Activated naive CD8-positive, alpha-beta T cell treated with anti-CD3 and anti-CD28 coated beads, Interleukin-2, amount 10 ng/mL, durations not matched to agents 7 days and 5 days (primary cell): ENCODE measurements at places on chromosomes 12 and 14. TPM values are rescaled to one million over a fixed set of nuclear protein-coding genes. Genes with fewer than 3 reads are reported as not detected.

DNA sequence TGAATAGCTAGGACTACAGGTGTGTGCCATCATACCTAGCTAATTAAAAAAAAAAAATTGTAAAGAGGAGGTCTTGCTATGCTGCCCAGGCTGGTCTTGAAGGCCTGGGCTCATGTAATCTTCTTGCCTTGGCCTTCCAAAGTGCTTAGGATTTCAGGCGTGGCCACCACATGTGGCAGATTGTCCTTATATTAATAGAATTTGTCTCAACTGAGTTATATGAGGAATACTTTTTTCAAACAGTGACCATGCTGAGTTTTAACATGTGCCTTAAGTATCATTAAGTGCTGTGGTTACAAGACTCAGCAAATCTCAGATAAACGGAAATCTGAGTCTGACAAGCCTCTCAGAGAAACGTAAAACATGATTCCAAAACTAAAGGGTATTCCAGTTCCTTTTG lies 83.2 kb upstream of the FERMT2 start:
- DNase-seq, result no peak
- H3K4me1 ChIP-seq, result peaks cover 40% of the 10 kb centered on the region
- no peak overlapping the region for H3K4me3 ChIP-seq
- H3K36me3 ChIP-seq, result peaks cover 55% of the 10 kb centered on the region

DNA sequence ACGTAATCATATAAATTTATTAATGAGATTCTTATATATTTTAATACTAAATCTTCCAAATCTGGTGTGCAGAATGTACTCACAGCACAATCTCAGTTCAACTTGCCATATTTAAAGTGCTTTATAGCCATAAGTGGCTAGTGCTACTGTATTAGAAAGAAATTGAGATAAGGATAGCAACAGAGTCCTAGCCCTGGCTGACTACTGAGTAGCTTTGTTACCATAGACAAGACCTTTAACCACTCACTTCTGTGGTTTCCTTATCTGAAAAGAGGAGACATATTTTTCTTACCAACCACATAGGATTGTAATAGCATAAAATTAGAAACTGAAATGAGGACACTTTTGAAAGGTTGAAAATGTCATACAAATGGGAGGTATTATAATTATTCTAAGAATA lies 2.0 kb upstream of the CHURC1 start:
- H3K4me3 ChIP-seq, result no peak overlapping the region
- DNase-seq, result no peak
- H3K27me3 ChIP-seq, result peaks cover 18% of the 10 kb centered on the region
- H3K27ac ChIP-seq, result no peak overlapping the region

- no peaks in the 10 kb centered on the region for H3K36me3 ChIP-seq
- no peak overlapping the region for H3K4me3 ChIP-seq
- no peak overlapping the region for H3K27ac ChIP-seq
- no peak for DNase-seq
- H3K27me3 ChIP-seq, result no peaks in the 10 kb centered on the region
- H3K4me1 ChIP-seq, result no peaks in the 10 kb centered on the region
Measured at GRCh38 chr12:73585136-73585535, 952.5 kb upstream of the ATXN7L3B start.

DNA sequence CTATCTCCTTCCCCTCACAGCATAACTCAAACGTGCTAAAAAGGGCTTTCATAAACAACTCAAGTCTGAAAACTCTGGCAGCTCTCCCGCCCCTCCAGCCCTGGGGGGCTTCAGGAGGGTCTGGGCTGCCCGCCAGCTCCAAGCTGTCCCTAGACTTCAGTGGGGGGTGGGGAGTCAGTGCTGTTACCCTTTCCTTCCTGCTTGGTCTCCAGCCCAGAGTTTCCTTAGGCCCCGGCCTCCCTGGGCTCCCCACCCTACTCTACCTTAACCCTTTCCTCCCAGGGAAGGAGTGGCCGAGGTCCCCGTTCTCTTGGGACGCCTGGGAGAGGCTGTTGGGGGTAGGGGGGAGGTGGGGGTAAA lies 530 bp upstream of the NYNRIN start:
- peaks cover 46% of the 10 kb centered on the region for H3K27me3 ChIP-seq
- H3K4me1 ChIP-seq, result peaks cover 10% of the 10 kb centered on the region
- H3K4me3 ChIP-seq, result no peak overlapping the region
- no peak for DNase-seq
- H3K36me3 ChIP-seq, result no peaks in the 10 kb centered on the region

GRCh38 chr12:20450591-20451180 lies 82.3 kb downstream of the PDE3A start:
- no peaks in the 10 kb centered on the region for H3K27me3 ChIP-seq
- H3K27ac ChIP-seq, result no peak overlapping the region
- DNase-seq, result no peak
- H3K4me1 ChIP-seq, result no peaks in the 10 kb centered on the region
- H3K4me3 ChIP-seq, result no peak overlapping the region

DNA sequence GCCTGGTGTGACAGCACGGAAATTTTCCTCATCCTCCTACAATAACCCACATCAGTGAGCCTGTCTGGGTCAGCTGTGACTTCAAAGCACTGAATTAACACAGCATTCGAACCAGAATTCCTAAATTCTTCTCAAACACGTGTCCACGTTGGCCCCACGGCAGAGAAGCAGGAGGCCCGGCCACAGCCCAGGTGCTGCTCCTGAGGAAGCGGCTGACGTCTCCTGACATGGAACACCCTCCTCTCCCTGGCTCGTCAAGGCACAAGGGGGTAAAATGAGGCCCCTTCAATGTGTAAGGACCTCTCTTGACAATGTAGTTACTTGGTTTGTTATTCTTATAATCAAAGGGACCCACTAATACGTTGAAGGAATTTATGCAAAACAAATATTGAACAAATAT lies 156.3 kb upstream of the GSC start:
- H3K27ac ChIP-seq, result no peak overlapping the region
- peaks cover 2% of the 10 kb centered on the region for H3K27me3 ChIP-seq
- H3K4me3 ChIP-seq, result no peak overlapping the region
- H3K36me3 ChIP-seq, result no peaks in the 10 kb centered on the region
- peaks cover 3% of the 10 kb centered on the region for H3K4me1 ChIP-seq

- H3K4me3 ChIP-seq, result no peak overlapping the region
- H3K27ac ChIP-seq, result no peak overlapping the region
- peaks cover 26% of the 10 kb centered on the region for H3K36me3 ChIP-seq
- H3K27me3 ChIP-seq, result no peaks in the 10 kb centered on the region
- no peak for DNase-seq
- peaks cover 39% of the 10 kb centered on the region for H3K4me1 ChIP-seq
Measured at GRCh38 chr12:103973909-103974308, 8.2 kb downstream of the TDG start.

DNA sequence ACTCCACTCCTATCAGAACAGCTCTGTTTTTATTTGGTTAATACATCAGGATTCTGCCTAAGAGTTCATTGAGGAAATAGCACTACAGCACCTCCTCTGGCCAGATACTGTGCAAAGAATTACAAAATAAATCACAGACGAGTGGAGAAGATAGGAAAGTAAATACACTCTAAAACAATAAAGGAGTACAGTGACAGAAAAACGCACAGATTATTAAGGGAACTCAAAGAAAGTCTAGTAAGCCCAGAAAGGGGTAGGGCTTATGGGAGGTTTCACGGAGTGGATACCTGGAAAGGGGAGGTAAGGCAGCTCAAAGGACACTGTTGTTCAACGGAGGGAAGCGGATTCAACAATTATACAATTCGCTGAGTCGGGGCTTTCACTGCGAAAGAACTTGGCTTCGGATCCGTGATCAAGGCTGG lies 5.5 kb downstream of the OR10AD1 start:
- H3K27ac ChIP-seq, result peak overlapping the region; percentile 90
- H3K36me3 ChIP-seq, result peaks cover 19% of the 10 kb centered on the region
- no peak for DNase-seq
- peaks cover 16% of the 10 kb centered on the region for H3K27me3 ChIP-seq
- peaks cover 39% of the 10 kb centered on the region for H3K4me1 ChIP-seq
- peak overlapping the region; percentile 89 for H3K4me3 ChIP-seq

GRCh38 chr14:36768638-36769337 lies 107.1 kb downstream of the PAX9 start:
- no peak overlapping the region for H3K27ac ChIP-seq
- no peaks in the 10 kb centered on the region for H3K4me1 ChIP-seq
- no peak for DNase-seq
- no peak overlapping the region for H3K4me3 ChIP-seq

- peak overlapping the region; percentile 91 for H3K4me3 ChIP-seq
- H3K27ac ChIP-seq, result peak overlapping the region; percentile 88
- DNase-seq, result no peak
- peaks cover 28% of the 10 kb centered on the region for H3K4me1 ChIP-seq
Measured at GRCh38 chr14:93185349-93185720, 218 bp downstream of the LYSET start.

DNA sequence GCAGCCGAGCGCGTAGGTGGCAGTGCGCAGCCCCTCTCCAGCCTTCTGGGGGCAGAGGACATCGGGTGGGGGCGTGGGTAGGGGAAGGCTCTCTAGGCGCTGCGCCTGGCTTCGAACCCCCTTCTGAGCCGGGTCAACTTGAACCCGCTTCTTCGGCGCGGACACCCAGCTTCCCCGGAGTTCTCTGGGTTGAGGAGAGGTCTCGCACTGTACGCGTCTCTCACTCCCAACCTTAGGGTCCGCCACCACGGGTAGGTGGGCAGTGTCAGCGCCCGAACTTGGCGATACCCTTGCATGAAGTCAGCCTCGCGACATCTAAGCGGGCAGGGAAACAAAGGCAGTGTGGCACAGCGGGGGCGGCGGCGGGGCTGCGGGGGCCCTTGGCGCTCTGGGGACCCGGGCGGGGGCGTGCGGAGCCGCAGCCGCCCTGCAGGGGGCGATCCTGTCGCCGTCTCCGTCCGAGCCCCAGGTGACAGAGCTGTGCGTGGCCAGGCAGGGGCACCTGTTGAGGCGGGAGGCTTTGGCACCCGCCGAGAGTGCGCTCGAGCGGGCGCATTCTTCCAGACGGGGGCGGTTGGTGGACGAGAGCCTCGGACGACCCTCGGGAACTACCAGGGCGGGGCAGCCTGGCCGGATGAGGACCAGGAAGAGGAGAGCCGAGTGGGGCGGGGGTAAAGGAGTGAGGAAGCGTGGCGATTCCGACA lies 1.1 kb downstream of the GALNT16 start:
- no peak overlapping the region for H3K27ac ChIP-seq
- peak; percentile 76 for DNase-seq
- no peaks in the 10 kb centered on the region for H3K36me3 ChIP-seq
- peaks cover 8% of the 10 kb centered on the region for H3K4me1 ChIP-seq

GRCh38 chr14:63992858-63993257 lies 140.1 kb downstream of the SYNE2 start:
- no peaks in the 10 kb centered on the region for H3K27me3 ChIP-seq
- no peak overlapping the region for H3K4me3 ChIP-seq
- peaks cover 45% of the 10 kb centered on the region for H3K36me3 ChIP-seq
- peaks cover 10% of the 10 kb centered on the region for H3K4me1 ChIP-seq
- DNase-seq, result no peak
- peak overlapping the region; percentile 76 for H3K27ac ChIP-seq

DNA sequence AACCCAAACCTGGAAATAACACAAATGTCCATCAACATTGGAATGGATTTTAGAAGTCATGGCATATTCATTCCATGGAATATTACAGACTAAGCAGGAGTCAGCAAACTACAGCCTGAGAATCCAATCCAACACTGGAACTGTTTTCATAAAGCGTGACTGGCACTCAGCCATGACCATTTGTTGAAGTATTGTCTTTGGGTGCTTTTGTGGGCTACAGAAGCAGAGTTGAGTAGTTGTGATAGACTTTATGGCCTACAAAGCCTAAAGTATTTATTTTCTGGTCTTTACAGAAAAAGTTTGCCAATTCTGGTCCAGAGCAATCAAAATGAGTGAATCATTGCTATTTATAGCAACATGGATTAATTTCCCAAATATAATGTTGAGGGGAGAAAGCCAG lies 34.5 kb upstream of the FRS2 start:
- DNase-seq, result no peak
- H3K4me3 ChIP-seq, result no peak overlapping the region
- no peaks in the 10 kb centered on the region for H3K27me3 ChIP-seq
- H3K4me1 ChIP-seq, result peaks cover 2% of the 10 kb centered on the region
- H3K36me3 ChIP-seq, result no peaks in the 10 kb centered on the region

- H3K4me3 ChIP-seq, result peak overlapping the region; percentile 84
- DNase-seq, result peak; percentile 52
- H3K27ac ChIP-seq, result peak overlapping the region; percentile 87
- H3K36me3 ChIP-seq, result peaks cover 3% of the 10 kb centered on the region
- peaks cover 9% of the 10 kb centered on the region for H3K27me3 ChIP-seq
Measured at GRCh38 chr12:54082397-54082892, 28.8 kb downstream of the HOXC4 start.

- no peak overlapping the region for H3K27ac ChIP-seq
- H3K4me1 ChIP-seq, result peaks cover 16% of the 10 kb centered on the region
- DNase-seq, result no peak
- no peak overlapping the region for H3K4me3 ChIP-seq
- no peaks in the 10 kb centered on the region for H3K27me3 ChIP-seq
- peaks cover 46% of the 10 kb centered on the region for H3K36me3 ChIP-seq
Measured at GRCh38 chr14:96827290-96827689, 30.1 kb downstream of the VRK1 start.

- no peak for DNase-seq
- no peak overlapping the region for H3K27ac ChIP-seq
- no peaks in the 10 kb centered on the region for H3K4me1 ChIP-seq
- no peak overlapping the region for H3K4me3 ChIP-seq
- peaks cover 2% of the 10 kb centered on the region for H3K27me3 ChIP-seq
- H3K36me3 ChIP-seq, result peaks cover 3% of the 10 kb centered on the region
Measured at GRCh38 chr14:67999290-67999689, 179.7 kb downstream of the RAD51B start.

DNA sequence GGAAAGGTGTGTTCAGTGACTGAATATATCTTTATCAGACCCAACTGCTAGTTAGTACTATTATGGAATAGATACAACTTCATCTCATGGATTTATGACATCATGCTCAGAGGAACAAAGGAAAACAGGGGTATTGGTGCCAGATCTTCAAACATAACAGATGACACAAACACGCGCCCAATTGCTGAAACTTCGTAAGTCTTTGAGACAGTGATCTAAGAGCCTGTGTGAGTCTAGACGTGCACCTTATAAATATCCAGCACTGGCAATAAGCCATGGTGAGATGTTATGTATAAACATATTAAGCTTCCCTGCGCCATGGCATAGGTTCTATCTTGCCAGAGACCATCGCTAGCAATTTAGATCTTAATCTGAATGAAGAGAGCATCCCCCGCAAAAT lies 42.2 kb upstream of the NR2C1 start:
- H3K27me3 ChIP-seq, result peaks cover 2% of the 10 kb centered on the region
- H3K36me3 ChIP-seq, result no peaks in the 10 kb centered on the region
- H3K27ac ChIP-seq, result no peak overlapping the region
- no peak overlapping the region for H3K4me3 ChIP-seq

KLRF1 gene
- total RNA-seq, result 0.96 TPM

TEX52 gene
- 0.34 TPM for total RNA-seq

FAIM2 gene
- total RNA-seq, result 0.22 TPM

SPRYD4 gene
- total RNA-seq, result 4.1 TPM

MYO1H gene
- not detected for total RNA-seq

IFNG-AS1 gene
- 5.2 TPM for total RNA-seq

ADGRD1 gene
- total RNA-seq, result not detected

AQP2 gene
- total RNA-seq, result not detected

PRIMA1 gene
- total RNA-seq, result not detected
